Liver (tissue), 10 donors: ENCODE measurements at places on chromosomes 7 and 10. TPM values are rescaled to one million over a fixed set of nuclear protein-coding genes. Genes with fewer than 3 reads are reported as not detected.

Gene MDH2
- total RNA-seq = 33.6 TPM

Gene METTL2B
- total RNA-seq = 20.7 TPM

Gene FOXI2
- total RNA-seq = not detected

- H3K27ac ChIP-seq = peak overlapping the region; percentile 48
- no peak overlapping the region for H3K4me3 ChIP-seq
- DNase-seq = no peak
- no peaks in the 10 kb centered on the region for H3K27me3 ChIP-seq
- H3K4me1 ChIP-seq = peaks cover 41% of the 10 kb centered on the region
Observed at GRCh38 chr7:151809146-151809863, 67.6 kb downstream of the PRKAG2 start.

DNA sequence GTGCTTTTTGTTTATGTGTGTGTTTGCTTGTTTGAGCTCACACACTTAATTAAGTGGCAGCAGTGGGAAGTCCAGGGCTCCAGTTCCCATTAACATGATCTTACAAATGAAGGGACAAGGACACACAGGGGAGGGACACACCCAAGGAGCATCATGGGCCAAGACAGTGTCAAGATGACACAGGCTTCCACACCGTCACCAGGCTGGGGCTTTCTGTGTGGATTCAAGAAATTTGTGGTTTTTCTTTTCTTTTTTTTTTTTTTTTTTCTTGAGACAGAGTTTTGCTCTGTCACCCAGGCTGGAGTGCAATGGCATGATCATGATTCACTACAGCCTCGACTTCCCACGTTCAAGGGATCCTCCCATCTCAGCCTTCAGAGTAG lies 173.6 kb downstream of the KIAA1217 start:
- no peak overlapping the region for H3K27ac ChIP-seq
- no peaks in the 10 kb centered on the region for H3K36me3 ChIP-seq
- H3K27me3 ChIP-seq = no peaks in the 10 kb centered on the region
- no peak overlapping the region for H3K4me3 ChIP-seq
- DNase-seq = no peak

GRCh38 chr7:145411066-145411465 lies 575.2 kb upstream of the TPK1 start:
- no peak overlapping the region for H3K4me3 ChIP-seq
- DNase-seq = no peak
- no peaks in the 10 kb centered on the region for H3K36me3 ChIP-seq
- H3K27me3 ChIP-seq = no peaks in the 10 kb centered on the region
- no peak overlapping the region for H3K27ac ChIP-seq

- no peaks in the 10 kb centered on the region for H3K36me3 ChIP-seq
- H3K27ac ChIP-seq = no peak overlapping the region
- H3K27me3 ChIP-seq = no peaks in the 10 kb centered on the region
- no peak overlapping the region for H3K4me3 ChIP-seq
- H3K4me1 ChIP-seq = no peaks in the 10 kb centered on the region
Observed at GRCh38 chr10:90175161-90175681, 473.8 kb downstream of the KIF20B start.

- no peaks in the 10 kb centered on the region for H3K36me3 ChIP-seq
Observed at GRCh38 chr10:130729876-130730275, 581.6 kb downstream of the TCERG1L start.

DNA sequence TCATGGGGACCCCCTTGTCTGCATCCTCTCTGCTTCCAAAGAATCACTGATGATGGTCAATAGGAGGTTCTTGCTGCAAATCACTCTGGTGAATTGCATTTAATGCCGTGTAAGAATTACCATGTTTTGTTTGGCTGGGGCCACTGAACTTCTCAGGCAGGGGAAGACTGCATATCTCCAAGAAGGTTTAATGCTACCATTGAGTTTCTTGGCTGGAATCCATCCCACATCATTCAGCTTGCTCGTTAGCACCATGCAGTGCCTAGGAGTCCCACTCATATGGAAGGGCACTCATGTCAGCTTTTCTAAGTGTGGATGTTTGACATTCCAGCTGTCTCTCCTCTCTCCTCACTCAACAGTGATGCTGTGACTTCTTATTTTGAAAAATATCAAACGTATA lies 50.2 kb upstream of the BAMBI start:
- H3K27me3 ChIP-seq = no peaks in the 10 kb centered on the region
- DNase-seq = no peak
- H3K36me3 ChIP-seq = no peaks in the 10 kb centered on the region
- H3K4me1 ChIP-seq = no peaks in the 10 kb centered on the region
- no peak overlapping the region for H3K27ac ChIP-seq
- no peak overlapping the region for H3K4me3 ChIP-seq

- H3K27ac ChIP-seq = no peak overlapping the region
- no peaks in the 10 kb centered on the region for H3K36me3 ChIP-seq
- DNase-seq = no peak
- no peaks in the 10 kb centered on the region for H3K27me3 ChIP-seq
Observed at GRCh38 chr10:66782776-66783175, 143.1 kb upstream of the LRRTM3 start.
